ENCODE measurements at places on chromosomes 12 and 14. TPM values are rescaled to one million over a fixed set of nuclear protein-coding genes. Genes with fewer than 3 reads are reported as not detected.

DNA sequence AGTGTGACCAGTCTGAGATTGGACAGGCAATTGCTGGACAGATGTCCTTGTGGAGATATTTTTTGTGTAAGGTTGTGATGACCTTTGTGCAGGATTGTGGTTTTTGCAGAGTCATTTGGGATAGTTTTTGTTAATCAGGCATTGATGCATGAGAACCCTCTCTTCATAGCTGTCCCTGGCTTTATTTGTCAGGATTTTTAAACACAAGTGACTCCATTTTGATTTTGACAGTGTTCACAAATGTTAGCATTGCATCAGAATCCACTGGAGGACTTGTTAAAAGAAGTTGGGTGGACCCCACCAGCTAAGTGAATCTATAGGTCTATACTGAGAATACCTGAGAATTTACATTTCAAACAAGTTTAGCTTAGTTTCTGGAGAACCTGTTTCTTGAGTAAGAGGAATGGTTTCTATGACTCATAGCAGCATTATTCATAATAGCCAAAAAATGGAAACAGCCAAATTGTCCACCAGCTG is 11.8 kb downstream of the FNTB start:
- no peak for DNase-seq

- DNase-seq, result no peak
Observed at GRCh38 chr12:102436867-102437266, 43.5 kb downstream of the IGF1 start.

DNA sequence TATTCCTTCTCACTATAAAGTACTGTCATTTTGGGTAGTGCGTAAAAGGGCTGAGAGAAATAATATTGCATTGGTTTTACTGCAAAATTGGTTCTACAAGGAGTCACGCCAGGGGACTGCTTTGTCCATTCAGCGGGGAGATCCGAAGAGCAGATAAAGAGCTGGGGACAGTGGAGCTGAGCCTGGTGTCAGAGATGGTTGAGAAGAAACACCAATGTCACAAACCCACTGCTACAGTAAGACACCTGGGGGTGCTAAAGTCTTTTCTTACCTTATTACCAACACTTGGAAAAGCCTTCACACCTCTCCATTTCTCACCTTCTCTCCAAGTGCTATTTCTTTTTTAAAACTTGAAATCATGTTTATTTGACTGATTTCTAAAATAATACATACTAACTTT is 14.1 kb downstream of the IL31 start:
- DNase-seq, result no peak

DNA sequence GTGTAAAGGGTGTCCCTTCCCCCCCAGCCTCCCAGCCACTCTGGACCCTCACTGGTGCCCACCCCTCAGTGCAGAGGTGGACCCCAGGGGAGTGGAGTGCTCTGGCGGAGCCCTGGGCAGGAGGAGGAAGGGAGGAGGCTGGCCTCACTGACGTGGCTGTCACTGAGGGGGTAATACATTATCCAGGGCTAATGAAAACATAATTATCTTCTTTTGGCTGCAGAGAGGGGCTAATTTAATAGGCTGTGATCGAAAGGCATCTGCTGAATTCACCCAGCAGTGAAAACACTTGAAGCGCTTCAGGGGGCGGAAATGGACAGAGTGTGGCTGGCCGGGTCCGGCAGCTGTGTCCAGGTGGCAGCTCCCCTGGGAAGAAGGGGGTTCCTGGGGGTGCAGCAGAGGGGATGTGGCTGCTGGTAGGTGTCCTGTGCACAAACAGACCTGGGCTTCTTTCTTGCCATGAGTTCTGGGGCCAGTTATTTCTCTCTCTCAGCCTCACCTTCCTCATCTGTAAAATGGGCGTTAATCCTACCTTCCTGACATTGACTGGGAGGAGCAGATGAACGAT is 3.7 kb upstream of the NOS1 start:
- no peak for DNase-seq

DNA sequence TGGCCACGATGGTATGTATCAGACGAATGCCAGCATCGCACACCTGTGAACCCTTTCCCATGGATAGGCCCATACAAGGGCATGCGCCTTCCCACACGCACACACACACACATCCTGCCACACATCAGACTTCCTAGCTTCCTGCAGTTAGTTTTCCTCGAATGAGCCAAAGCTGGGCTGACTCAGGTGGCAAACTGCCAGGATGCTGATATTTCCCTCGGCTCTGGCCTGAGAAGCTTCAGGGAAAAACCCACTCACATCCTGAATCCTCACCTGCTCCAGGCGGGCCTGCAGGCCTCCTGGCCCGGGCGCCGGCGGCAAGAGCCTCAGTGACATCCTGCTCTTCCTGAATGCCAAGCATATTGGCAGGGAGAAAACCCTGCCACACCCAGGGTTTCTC is 22.4 kb downstream of the CALM1 start:
- peak; percentile 75 for DNase-seq

DNA sequence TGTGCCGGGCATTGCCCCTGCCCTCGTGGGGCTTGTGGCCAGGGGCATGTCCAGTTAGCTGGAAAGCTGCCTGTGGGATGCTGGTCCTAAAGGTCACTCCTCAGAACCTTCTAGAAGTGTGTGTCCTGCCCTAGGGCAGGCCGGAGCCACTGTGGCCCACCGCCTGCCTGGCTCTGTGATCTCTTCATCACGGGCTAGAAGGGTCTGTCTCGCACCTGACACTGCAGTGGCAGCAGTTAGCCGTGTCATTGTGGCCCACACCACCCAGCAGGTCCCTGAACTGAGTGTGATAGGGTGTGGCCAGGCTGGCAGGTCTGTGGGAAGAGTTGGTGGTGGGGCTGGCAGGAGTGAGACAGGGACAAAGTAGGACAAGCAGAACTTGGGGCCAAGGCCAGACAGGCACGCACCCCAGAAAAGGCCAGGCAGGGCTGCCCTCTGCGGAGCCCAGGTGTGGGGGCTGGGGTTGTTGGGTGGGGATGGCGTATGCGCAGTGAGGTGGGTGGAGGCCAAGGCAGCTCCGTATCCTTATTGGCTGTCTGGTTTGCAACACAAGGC is 41.2 kb downstream of the ADGRD1 start:
- no peak for DNase-seq

DNA sequence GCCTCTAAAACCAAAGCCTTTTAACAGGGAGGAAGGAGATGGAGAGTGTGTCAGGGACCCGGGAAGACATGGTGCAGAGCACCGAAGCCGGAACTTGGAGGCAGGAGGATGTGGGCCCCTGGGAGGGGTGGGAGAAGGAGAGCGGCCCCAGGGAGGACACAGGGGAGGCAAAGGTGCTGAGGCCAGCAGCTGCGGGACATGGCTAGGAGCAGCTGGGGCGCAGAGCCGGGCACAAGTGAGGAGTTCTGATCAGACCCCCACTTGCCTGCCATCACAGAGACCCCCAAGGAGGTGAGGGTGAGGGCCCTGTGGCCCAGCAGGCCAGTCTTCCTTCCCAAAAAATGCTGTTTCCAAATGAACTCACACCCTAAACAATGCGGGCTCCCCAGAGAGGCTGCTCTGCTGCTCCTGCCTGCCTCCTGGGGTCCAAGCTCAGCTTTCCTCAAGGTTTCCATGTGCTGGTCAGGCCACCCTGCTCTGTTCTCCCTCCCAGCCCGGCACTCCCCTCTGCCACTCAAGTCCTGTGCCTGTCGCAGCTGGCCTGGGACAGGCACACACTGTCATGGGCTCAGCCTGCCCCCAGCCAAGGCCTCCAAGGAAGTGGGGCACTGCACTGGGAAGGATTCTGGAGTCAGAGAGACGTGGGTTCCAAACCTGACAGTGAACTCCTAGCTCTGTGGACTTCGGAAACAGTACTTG is 24.0 kb downstream of the CHGA start:
- DNase-seq, result peak; percentile 34

The NDUFA12 gene
- total RNA-seq, result 392 TPM

The REP15 gene
- 6.3 TPM for total RNA-seq

The RGS6 gene
- 26.1 TPM for total RNA-seq
